NCI-H2081 (cell line): ENCODE measurements at places on chromosomes 6 and 20.

GRCh38 chr6:133017581-133017980 lies 203.2 kb downstream of the RPS12 start:
- DNase-seq: no peak

DNA sequence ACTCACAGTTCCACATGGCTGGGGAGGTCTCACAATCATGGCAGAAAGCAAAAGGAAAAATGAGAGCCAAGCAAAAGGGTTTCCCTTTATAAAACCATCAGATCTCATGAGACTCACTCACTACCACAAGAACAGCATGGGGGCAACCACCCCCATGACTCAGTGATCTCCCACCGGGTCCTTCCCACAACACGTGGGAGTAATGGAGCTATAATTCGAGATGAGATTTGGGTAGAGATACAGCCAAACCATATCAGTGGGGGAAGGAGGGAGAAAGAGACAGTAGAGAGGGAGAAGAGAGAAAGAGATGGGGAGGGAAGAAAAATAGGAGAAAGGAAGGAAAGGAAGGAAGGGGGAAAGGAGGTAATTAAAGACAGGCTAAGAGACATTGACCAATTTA lies 30.1 kb downstream of the GMDS start:
- no peak for DNase-seq

DNA sequence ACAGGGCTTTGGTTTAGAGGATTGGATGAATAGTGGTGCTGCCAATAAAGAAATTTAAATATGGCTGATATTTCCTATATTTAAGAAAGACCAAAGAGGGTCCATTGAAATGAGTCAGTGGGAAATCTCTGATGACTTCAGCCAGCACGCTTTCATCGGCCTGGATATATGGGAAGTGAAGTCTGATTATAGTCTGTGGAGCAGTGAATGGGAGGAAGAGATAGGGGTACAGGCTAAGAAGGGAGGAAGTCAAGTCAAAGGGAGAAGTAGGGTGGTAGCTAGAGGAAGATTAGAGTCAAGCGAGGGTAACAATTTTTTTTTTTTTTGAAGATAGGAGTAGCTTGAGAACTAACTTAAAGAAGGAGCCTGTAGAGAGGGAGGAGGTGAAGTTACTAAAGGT lies 22.7 kb downstream of the SLC16A10 start:
- no peak for DNase-seq

GRCh38 chr20:49290608-49291191 lies 12.8 kb upstream of the ZNFX1 start:
- DNase-seq: no peak

DNA sequence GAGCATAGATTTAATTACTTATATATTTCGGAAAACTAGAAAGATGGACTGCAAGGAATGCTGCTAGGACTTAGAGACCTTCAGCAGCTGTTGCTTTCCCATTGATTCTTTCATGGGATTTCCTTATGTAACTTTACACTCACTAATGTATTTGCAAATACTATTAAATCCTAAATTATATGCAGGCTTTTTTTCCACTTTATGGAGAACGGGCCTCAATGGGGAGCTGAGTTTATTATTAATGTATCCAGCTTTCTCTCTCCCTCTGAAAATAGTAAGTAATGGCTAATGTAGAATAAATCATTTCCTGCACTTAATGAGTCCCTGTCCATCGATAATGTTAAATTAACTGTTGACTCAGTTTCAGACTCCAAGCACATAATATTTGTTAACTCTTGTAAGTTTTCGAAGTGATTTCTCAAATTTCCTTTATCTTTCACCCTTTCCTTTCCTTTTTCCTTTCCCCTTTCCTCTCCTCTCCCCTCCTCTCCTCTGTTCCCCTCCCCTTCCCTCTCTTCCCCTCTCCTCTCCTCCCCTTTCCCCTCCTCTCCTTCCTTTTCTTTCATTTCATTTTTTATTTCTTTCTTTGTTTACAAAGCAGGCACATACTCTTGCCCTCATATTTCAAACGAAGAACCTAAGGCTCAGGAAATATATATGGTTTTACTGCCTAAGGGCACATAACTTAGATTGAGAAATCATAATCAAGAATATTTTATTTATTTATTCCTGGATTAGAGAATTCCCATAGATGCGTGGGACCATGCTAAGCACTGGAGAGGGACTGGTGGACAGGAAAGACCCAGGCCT lies 503.6 kb downstream of the MMUT start:
- no peak for DNase-seq
